C1 segment of cervical spinal cord (tissue), 14 donors: ENCODE measurements at places on chromosomes 5 and 9.

GRCh38 chr5:120456006-120456405 is 8.1 kb upstream of the PRR16 start:
- DNase-seq: no peak

DNA sequence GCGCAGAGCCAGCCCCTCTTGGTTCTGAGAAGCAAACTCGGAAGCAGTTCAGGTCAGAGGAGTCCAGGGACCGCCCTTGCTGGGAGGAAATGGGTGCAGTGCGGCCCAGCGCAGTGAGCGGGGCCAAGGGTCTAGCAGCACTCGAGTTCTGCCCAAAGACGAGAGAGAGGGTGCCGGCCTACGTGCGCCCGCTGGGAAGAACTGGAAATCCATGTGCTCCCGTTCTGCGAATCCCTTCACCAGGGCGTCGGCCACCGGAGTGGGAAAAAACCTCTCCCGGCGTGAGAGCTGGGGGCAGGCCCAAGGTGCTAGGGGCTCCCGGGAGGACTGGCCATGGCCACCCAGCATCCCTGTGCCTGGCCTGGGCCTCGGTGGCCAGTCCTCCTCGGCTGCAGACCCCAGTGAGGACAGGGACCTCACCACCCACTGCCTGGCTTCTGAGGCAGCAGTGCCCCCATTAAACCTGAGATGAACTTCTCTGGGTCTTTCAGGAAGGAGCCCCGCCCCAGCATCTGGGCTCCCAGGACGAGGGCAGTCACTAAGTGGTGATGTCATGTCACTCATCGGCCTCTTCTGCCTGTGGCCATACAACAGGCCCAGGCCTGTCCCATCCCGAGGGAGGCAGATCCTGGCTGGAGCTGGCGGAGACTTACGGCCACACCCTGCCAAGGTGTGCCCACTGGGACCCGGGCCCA is 10.6 kb downstream of the TMEM250 start:
- no peak for DNase-seq

DNA sequence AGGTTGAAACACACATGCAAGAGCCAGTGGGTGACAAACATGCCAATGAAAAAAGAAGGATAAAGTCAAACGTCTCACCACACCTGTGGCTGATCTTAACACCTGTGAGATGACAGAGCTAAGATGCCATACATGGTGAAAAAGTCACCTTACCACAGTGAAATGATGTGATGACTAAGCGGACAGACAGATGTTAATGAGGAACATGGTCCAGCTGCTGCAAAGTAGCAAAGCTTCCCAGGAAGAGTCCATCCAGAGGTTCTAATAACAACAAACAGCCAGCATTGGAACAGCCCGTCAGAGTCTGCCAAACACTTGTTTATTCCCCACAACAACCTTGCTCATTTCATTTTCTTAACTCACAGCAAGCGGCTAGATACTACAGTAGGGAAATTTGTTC is 1.9 kb downstream of the KIAA1191 start:
- no peak for DNase-seq

DNA sequence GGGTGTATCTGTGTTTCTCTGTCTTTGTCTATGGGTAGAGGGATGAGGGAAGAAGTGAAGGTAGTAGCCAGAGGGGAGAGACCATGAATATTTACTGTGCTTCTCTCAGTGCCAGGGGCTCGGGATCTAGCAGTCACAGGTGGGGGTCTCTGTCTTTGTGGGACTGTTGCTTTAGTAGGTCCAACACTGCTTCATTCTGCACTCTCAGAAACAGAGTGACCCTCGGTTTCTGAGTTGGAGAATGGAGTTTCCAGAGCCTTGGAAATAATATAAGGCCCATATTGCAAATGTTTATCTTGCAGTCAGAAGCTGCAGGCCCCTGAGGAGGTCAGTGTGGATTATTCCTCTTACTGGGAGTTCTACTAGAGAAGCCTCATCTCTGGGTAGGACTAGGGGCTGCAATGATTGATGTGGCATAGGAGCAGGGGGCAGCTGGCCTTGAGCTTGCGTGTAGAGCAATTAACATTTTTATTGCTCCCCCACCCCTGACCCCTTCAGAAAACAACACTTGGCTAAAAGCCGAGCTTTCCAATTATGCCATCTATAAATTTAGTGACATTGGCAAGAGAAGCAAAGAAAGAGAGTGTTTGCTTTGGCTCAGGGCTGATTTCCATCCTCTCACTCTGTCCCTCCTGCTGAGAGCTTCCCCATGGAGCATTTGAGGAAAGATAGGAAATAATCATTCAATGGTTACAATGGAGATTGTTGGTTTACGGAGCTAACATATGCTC is 55.0 kb upstream of the TRPC7 start:
- DNase-seq: no peak

DNA sequence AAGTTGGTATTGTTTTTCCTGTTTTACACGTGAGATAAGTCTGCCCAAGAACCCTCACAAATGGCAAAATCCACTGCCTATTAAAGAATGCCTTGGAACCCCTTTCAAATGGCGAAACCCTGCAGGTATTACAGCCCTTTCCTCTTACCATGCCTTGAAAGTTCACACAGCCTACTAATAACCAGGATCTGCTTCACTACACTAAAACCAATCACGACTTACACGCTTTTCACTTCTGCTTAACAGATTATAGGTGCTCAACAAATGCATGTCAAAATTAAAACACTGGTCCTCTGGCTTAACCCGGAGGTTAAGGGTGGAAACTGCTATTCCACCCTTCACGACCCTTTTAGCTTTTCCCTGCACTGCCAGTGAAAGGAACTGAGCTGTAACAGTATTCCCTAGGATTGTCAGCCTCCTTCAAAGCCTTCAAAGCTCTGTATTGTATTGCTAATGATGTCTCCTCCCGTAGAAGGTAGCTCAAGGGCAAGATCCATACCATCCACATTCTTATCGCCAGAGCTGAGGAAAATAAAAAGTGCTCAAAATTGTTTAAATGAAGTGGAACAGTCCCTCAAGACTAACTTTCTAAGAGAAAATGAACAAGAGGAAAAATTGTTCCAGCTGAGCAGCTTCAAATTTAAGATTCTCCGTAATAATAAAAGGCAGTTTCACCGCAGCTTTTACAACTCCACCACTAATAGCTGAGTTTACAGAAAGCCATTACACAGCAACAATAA is 997 bp downstream of the AUH start:
- no peak for DNase-seq

DNA sequence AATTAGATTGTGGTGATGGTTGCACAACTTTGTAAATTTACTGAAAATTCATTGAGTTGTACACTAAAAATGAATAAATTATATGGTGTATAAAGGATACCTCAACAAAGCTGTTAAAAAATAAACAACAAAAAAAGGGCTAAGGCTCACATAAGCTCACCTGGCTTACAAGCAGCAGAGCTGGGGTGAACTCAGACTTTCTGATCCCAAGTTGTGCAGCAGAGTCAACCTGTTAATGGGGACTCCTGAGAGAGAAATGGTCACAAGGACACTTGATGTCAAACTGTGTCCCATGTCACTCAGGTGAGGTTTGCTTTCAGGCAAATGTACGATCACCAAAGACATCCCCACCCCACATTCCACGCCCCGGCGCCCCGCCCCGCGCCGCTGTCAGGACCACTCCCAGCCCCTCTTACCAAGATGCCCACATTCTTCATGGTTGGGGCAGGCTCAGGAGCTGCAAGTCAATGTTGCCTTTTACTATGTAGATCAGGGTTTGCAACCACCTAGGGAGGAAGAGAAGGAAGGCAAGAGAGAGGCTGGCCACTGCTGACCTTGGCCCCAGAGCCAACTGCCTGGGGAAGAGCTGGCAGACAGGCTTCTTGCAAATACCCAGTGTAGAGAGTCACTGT is 22.4 kb upstream of the SLC36A1 start:
- no peak for DNase-seq

DNA sequence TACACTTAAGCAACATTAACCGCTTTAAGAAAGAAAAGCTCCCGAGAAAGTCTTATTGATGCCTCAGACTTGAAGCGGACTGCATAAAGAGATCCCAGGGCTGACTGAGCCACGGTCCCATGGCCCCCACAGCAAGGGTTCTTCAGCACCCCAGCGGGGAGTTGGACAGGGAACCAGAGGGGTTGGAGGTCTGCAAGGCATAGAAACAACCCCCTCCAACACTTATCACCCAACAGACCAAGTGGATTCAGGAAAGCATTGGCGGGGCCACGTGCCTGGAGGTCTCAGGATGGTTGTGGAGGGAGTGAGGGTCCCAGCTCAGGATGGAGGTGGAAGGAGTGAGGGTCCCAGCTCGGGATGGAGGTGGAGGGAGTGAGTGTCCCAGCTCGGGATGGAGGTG is 143.7 kb upstream of the IRX2 start:
- DNase-seq: no peak

DNA sequence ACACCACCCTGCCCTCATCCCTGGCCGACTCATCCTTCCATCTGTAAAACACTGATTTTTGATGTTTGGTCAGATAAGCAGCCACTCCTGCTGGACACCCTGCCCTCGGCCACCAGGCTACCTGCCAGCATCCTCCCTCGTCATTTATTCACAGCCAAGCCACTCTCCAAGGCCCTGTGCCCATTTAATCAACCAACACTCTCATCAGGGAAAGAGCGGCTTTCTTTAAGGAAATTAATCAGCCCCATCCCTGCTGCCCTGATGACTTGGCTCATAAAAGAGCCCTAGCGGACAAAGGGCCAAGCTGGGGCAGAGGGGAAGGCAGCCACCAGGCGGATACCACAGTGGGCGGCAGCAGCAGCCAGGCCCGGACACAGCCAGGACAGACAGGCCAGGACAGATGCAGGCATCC is 52.4 kb downstream of the GOLM1 start:
- no peak for DNase-seq

- peak; percentile 76 for DNase-seq
Measured at GRCh38 chr9:137458194-137459151, 661 bp downstream of the NSMF start.

DNA sequence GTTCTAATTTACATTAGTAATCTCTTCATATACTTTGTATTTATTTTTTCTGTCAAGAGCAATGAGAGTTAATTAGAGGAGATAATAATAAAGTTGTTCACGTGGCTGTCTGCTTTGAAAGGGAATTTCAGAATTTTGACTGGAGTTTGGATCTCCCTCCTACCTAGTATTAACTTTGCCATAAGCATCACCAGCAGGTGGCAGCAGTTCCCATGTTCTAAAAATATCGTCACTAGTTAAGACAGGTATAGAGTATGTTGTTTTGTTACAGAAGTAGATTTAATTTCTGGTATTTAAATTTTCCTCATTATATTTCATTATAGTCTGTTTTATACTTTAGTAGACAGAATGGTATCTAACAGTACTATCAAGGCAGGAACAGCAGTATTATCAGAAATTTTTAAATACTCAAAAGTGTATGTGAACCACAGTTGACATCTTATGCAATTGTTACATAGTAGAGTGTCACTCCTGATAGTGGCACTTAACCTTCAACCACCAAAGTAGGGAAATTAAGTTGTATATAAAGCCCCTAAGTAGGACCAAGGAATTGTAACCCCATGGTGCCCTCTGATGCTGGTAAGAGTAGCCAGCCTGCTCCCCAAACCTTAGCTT is 20.4 kb downstream of the GNPDA1 start:
- DNase-seq: no peak

DNA sequence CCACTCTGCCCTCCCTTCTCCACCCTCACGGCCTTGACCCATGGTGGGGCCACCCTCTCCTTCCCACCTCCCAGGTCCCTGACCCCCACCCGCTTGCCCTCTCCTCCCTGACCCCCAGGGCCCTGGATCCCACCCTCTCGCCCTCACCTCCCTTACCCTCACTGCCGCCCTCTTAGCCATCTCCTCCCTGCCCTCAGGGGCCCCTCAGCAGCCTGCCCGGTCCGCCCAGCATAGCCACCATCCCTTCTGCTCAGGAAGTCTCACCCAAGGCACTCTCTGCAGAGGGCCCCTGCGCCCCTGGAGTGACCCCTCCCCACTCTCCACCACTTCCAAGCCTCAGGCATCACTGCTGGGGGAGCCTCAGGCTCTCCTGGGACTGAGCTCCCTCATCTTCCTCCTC is 66.3 kb downstream of the MRPL36 start:
- DNase-seq: no peak

GRCh38 chr9:116686693-116687073 is 422 bp upstream of the TRIM32 start:
- DNase-seq: no peak

DNA sequence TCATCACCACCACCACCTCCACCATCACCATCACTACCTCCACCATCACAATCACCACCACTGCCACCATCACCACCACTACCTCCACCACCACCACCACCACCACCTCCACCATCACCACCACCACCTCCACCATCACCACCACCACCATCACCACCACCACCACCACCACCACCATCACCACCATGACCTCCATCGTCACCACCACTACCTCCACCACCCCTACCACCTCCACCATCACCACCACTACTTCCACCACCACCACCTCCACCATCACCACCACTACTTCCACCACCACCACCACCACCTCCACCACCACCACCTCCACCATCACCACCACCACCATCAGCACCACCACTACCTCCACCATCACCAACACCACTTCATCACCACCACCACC is 23.5 kb upstream of the ADCY2 start:
- DNase-seq: no peak

DNA sequence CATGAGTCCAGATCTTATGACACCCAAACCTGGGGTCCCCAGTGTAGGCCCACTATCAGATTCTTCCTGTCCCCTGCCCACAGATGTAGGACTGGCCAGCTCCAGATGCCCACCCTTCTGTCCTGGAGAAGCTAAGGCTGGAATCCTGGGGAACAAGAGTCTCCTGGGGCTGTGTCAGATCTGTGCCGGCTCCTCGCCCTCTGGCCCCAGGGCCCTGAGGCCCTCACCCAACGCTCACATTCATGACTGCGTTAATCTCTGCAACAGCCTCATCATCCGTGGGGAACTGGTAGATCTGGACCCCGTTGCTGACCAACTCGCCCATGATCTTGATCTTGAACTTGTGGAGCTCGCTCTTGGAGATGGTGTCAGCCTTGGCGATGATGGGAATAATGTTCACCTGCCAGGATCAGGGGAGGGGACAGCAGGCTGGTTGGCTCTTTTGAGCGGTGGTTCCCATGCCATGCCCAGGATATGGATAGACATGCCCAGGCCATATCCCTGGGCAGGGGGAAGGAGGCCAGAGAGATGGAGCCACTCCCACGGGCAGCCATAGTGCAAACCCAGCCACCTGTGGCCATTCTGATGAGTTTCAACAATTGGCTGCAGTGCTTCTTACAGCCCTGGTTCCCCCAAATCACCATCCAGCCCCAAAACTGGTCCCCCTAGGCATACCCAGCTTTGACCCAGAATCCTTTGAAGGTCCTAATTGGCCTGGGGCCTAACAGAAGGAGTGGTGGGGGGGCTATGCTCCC is 14.6 kb downstream of the SEPTIN8 start:
- no peak for DNase-seq

- DNase-seq: no peak
Measured at GRCh38 chr5:54001976-54002775, 308.2 kb downstream of the ARL15 start.

DNA sequence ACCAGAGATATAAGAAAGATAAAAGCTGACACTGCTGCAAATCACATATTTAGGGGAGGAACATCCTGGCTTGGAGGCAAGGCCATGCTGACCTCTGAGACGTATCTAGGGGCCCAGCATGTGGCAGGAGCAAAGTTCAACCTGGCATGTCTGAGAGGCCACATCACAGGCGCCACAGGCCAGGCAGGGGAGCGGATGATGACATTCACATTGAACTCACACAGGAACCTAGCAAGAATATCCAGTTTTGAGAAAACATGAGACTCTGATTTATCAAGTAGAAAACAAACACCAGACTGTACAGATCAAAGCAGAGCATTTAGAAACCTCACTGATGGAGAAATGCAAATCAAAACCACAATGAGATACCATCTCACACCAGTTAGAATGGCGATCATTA is 64.2 kb upstream of the STK32A start:
- no peak for DNase-seq

- DNase-seq: no peak
Measured at GRCh38 chr5:178106556-178107239, 6.6 kb upstream of the N4BP3 start.
